ENCODE measurements at places on chromosomes 7 and 10.

- no peak for DNase-seq
Observed at GRCh38 chr7:21412410-21412851, 15.5 kb upstream of the SP4 start.

- DNase-seq = peak; percentile 45
Observed at GRCh38 chr7:143460271-143460979, 17.2 kb downstream of the TAS2R60 start.

- no peak for DNase-seq
Observed at GRCh38 chr10:69655868-69656555, 26.0 kb downstream of the FAM241B start.

- DNase-seq = no peak
Observed at GRCh38 chr7:18573410-18574234, 78.1 kb downstream of the HDAC9 start.

DNA sequence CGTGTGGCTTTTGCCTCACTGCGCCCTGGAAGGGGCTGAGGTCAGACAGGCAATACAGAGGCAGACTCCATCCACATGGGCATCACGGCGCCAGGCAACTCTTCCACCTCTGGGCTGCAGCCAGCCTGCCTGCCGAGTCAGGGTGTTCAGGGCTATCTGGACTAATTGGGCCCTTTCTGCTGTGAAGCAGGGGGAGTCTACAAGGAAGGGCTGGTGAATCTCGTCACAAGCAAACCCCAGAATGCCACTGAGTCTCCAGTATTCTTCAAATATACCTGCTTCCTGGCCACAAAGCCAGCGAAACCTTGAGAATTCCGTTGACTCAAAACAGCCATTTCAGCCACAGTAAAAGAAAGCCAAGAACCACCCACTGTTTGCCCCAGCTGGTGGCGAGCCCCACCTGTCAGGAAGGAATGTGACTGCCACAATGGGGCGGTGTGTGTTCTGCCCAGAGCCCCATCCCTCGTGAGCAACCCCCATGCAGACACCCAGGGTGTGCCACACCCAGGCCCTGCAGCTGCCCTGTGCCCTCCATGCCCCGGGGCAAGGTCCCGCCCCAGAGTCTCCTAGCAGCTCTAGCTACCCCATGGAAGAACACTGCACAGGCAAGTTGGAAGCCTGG lies 117.3 kb downstream of the FAM53B start:
- no peak for DNase-seq

- DNase-seq = no peak
Observed at GRCh38 chr7:44216019-44216418, 15.2 kb downstream of the YKT6 start.

GRCh38 chr10:97069576-97070362 lies 116.0 kb downstream of the SLIT1 start:
- no peak for DNase-seq

DNA sequence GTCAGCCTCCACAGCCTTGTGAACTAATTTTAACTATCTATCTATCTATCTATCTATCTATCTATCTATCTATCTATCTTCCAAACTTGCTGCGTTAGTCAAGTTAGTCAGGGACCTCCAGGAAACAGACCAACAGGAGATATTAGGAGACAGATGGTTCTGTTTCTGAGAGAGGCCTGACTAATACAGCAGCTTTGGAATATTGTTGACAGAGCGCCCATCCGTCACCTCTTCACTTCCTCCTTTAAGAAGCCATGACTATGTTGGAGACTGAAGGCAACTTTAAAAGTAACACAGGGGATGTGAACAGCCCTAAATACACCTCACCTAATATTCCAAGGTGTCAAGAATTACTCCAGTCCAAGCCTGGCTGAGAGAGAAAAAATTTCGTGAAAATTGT lies 280.9 kb upstream of the IGFBP3 start:
- DNase-seq = no peak

- DNase-seq = no peak
Observed at GRCh38 chr7:138726288-138726687, 25.1 kb upstream of the SVOPL start.

- DNase-seq = no peak
Observed at GRCh38 chr7:36887969-36888368, 163.7 kb upstream of the AOAH start.

DNA sequence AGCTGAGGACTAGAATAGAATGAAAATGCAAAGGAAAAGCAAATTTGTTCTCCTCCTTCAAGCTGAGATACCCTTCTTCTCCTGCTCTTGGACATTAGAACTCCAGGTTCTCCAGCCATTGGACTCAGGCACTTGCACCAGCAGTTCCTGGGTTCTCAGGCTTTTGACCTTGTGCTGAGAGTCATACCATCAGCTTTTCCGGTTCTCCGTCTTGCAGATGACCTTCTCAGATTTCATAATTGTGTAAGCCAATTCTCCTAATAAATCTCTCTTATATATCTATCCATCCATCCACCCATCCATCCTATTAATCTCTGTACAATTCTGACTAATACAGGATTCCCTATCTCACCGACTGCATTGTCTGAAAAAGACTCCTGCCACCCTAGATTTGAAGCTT lies 108.3 kb downstream of the AHR start:
- no peak for DNase-seq

GRCh38 chr7:129530795-129531391 lies 28.6 kb downstream of the SMKR1 start:
- DNase-seq = no peak

DNA sequence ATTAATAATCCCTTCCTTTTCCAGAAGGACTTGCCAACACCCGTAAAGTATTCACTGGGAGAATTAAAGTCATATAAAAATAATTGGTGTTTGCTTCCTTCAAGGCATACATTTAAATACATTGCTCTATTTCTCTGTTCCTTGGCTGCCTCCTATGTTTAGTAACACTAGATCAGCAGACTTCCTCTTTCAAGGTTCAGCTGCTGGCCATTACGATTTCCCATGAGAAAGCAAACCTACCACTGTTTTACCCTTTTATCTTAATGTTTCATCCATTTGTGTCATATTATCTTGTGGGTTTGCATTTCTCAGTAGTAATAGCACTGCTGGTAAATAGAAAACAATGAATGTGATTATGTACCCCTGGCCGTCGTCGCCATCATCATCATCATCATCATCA lies 313.8 kb upstream of the BMPER start:
- no peak for DNase-seq

- no peak for DNase-seq
Observed at GRCh38 chr10:54983255-54983654, 182.2 kb upstream of the PCDH15 start.

- DNase-seq = no peak
Observed at GRCh38 chr10:96596422-96597407, 9.9 kb upstream of the TM9SF3 start.

DNA sequence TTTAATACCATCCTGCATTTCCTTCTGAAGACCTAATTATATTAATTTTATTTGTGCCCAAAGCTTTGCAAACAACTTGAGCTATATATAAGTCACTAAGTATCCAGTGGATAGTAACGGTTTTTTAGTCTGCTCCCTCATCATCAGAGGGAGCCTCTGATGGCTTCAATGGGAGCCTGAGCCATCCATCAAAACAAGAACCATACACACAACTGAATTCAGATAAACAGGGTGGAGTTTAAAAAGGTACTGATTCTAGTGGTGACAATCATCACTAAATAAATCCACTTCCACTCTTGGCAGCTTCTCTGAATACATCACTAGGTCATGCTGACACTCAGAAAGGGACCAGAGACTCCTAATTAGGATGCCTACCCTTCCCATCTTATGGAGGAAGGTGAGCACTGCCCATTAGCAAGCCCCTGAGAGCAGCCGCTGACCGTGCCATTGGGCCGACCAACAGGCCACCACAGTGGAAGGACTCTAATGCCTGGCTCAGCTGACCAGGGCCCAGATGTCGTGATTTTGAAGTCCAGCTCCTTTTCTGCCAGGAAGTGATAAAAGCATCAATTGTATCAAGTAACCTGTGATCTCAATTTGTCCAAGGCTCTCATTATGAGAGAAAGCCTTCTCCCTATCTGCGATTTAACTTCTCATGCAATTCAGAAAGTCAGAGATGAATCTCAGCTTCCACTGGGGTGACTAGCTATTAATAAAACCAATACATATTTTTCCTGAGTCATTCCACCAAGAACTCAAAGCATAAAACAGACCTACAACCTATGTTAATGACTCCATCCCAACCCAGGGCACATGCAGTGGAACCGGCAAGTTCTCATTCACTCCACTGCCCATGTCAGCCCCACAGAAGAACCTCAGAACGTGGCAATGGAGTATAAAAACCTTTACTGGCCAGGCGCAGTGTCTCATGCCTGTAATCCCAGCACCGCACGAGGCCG lies 13.1 kb downstream of the VOPP1 start:
- no peak for DNase-seq

- no peak for DNase-seq
Observed at GRCh38 chr10:75288140-75288711, 52.5 kb upstream of the COMTD1 start.

GRCh38 chr10:129725890-129726631 lies 238.0 kb downstream of the EBF3 start:
- no peak for DNase-seq

DNA sequence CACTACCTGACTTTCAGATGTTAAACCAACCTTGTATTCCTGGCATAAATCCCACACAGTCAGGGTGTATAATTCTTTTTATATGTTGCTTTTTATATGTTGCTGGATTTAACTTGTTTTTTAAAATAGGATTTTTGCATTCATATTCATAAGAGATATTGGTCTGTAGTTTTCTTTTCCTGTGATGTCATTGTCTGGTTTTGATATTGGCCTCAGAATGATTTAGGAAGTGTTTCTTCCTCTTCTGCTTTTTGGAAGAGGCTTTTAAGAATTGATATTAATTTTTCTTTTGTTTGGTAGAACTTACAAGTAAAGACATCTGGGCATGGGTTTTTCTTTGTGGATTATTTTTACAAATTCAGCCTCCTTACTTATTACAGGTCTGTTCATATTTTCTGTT lies 93.1 kb downstream of the CARD11 start:
- no peak for DNase-seq

DNA sequence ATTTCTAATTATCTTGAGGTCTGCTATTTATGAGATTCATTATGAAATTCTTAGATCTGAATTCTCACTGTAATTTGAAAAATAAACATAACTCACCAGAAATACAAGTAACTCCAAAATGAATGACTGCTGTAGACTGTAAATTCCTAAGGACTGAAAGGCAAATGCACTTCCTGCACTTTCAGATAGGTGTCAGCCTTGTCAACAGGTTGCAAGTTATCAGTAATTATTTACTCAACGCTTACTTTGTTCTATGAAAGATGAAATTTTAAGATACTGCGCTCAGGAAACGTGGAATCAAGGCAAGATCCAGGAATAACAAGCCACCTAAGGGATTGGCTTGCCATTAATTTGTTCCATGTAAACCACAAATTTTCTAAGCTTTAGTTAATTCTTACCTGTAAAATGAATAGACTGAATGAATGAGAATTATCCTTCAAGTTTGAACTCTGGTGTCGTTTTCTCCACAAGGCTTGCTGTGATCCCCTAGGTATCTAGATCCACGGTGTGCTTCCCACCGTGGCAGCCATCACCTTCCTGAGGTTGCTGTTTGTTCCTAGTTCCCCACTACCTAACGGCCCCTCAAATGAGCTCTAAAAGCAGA lies 12.6 kb downstream of the DHX32 start:
- peak; percentile 16 for DNase-seq

DNA sequence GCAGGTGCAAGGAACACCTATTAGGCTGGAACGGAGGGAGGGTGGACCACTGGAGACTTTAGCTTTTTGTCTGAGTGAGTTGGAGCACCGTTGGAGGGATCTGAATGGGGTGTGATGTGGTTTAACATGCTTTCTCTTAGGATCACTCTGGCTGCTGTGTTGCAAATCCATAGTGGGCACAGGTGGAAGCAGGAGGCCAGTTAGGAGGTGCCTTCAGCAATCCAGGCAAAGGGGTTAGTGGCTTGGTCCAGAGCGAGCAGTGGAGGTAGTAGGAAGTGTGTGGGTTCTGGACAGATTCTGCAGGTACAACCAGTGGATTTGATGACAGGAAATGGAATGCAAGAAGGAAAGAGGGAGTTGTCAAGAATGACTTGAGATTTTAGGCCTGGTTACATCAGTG lies 95.0 kb downstream of the MMRN2 start:
- DNase-seq = no peak

- DNase-seq = no peak
Observed at GRCh38 chr7:79185605-79186004, 267.9 kb downstream of the MAGI2 start.

- no peak for DNase-seq
Observed at GRCh38 chr10:125190946-125191345, 30.6 kb upstream of the CTBP2 start.

- no peak for DNase-seq
Observed at GRCh38 chr7:94679358-94679757, 23.4 kb upstream of the SGCE start.

DNA sequence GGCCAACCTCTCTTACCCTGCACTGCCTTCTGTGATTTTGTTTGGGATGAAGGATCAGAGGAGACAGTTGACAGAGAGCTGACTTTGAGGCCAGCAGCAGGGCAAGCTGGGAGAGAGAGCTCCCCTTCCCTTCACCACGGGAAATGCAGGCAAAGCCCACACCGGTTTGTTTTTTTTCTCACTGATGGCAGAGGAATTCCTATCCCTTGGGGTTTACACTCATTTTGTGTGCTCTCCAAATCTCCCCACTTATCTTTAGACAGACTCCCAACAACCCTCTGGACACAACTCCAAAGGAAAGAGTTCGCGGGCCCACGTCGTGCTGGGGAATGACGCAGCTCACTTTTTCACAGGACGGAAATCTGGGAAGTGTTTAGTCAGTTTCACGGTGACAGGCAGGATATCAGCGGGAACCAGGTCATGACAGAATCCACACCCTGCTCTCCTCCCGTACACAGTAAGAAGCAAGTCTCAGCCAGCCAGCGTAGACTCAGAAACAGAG lies 68.3 kb upstream of the FAM171A1 start:
- DNase-seq = no peak

- DNase-seq = no peak
Observed at GRCh38 chr10:45224219-45224841, 91.1 kb downstream of the OR13A1 start.

DNA sequence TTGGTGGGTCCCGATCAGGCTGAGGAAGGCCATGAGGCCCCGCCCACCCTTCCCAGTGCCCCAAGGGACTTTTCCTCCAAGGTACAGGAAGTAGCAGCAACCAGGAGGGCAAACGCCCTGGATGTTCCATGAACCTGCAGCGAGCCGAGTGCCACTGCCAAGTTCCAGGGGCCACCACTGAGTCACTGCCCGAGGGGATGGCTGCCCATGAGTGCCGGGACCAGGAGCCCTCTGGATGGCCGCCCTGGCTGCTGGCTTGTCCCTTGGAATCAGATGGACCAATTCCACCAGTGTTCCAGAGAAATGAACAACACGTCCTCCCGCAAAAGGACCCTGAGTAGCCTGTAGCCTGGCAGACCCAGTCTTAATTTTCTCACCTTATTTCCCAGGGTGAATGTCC lies 74.2 kb downstream of the ZRANB1 start:
- DNase-seq = no peak

- DNase-seq = peak; percentile 88
Observed at GRCh38 chr10:21048068-21048467, 151.0 kb upstream of the NEBL start.
